ENCODE measurements at places on chromosomes 6 and 20. TPM values are rescaled to one million over a fixed set of nuclear protein-coding genes. Genes with fewer than 3 reads are reported as not detected.

GRCh38 chr6:16635810-16636602 lies 125.3 kb downstream of the ATXN1 start:
- no peaks in the 10 kb centered on the region for H3K36me3 ChIP-seq
- H3K4me3 ChIP-seq: no peak overlapping the region
- H3K27me3 ChIP-seq: no peaks in the 10 kb centered on the region
- no peaks in the 10 kb centered on the region for H3K4me1 ChIP-seq
- H3K27ac ChIP-seq: no peak overlapping the region
- no peak for DNase-seq

GRCh38 chr6:72267470-72267869 lies 354.4 kb upstream of the KCNQ5 start:
- H3K4me1 ChIP-seq: no peaks in the 10 kb centered on the region
- H3K4me3 ChIP-seq: no peak overlapping the region
- no peak overlapping the region for H3K27ac ChIP-seq

- no peak overlapping the region for H3K27ac ChIP-seq
- H3K27me3 ChIP-seq: no peaks in the 10 kb centered on the region
- no peak for DNase-seq
- H3K36me3 ChIP-seq: no peaks in the 10 kb centered on the region
- H3K4me3 ChIP-seq: no peak overlapping the region
- H3K4me1 ChIP-seq: no peaks in the 10 kb centered on the region
Measured at GRCh38 chr6:132648356-132648755, 10.6 kb downstream of the TAAR1 start.

GRCh38 chr20:24782801-24783630 lies 166.1 kb upstream of the CST7 start:
- H3K36me3 ChIP-seq: no peaks in the 10 kb centered on the region
- H3K27me3 ChIP-seq: no peaks in the 10 kb centered on the region
- H3K4me3 ChIP-seq: no peak overlapping the region
- H3K4me1 ChIP-seq: no peaks in the 10 kb centered on the region

Gene CLDN20
- not detected for total RNA-seq

Gene RNF182
- total RNA-seq: 0.42 TPM

Gene SIGLEC1
- 3.4 TPM for total RNA-seq

Data from ovary (tissue), 10 donors.